ENCODE measurements at places on chromosomes 6 and 20.
A peak's percentile ranks its signal among the peaks of the same experiment; 100 is the strongest.

GRCh38 chr6:19432966-19433498 is 404.1 kb upstream of the ID4 start:
- no peak for DNase-seq
- H3K36me3 ChIP-seq = no peaks in the 10 kb centered on the region
- no peak overlapping the region for H3K27ac ChIP-seq
- H3K27me3 ChIP-seq = no peaks in the 10 kb centered on the region

DNA sequence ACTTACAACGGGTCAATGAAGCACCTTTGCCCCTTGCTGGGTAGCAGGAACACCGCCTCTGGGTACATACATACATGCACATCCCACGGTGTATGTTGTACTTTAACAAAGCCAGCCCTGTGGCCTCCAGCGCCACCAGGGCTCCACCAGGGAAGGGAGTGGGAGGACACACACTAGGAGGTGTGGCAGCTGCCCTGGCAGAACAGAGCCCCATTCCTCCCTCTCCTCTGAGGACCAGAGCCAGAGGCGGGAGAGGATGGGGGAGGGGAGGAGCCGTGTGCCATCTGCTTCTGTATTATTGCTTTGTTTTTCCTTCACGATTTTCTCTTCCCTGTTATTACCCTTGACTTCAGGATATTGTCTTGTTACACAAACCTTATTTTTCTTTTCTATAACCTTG is 105.8 kb upstream of the TRAF3IP2 start:
- no peak overlapping the region for H3K4me3 ChIP-seq
- peak; percentile 72 for DNase-seq
- H3K27ac ChIP-seq = no peak overlapping the region
- no peaks in the 10 kb centered on the region for H3K27me3 ChIP-seq

GRCh38 chr6:116277124-116277523 is 2.6 kb downstream of the TSPYL1 start:
- peaks cover 2% of the 10 kb centered on the region for H3K4me1 ChIP-seq
- DNase-seq = no peak
- no peaks in the 10 kb centered on the region for H3K27me3 ChIP-seq

GRCh38 chr6:10138917-10139316 is 276.0 kb downstream of the TFAP2A start:
- H3K36me3 ChIP-seq = no peaks in the 10 kb centered on the region
- no peak for DNase-seq
- H3K27ac ChIP-seq = no peak overlapping the region

DNA sequence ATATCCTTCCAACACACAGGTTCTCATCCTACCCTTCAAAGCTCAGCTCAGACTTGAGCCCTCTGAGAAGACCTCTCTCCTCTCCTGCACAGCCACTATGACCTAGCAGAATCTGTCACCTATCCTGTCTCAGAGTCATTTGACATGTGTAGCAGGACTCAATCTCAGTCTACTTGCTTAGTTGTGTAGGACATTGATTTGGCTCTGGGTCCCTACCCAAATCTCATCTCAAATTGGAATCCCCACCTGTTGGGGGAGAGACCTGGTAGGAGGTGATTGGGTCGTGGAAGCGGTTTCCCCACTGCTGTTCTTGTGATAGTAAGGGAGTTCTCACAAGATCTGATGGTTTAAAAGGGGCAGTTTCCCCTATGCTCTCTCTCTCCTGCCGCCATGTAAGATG is 297.9 kb downstream of the CD83 start:
- no peaks in the 10 kb centered on the region for H3K27me3 ChIP-seq
- DNase-seq = no peak
- H3K27ac ChIP-seq = no peak overlapping the region
- H3K4me1 ChIP-seq = no peaks in the 10 kb centered on the region

DNA sequence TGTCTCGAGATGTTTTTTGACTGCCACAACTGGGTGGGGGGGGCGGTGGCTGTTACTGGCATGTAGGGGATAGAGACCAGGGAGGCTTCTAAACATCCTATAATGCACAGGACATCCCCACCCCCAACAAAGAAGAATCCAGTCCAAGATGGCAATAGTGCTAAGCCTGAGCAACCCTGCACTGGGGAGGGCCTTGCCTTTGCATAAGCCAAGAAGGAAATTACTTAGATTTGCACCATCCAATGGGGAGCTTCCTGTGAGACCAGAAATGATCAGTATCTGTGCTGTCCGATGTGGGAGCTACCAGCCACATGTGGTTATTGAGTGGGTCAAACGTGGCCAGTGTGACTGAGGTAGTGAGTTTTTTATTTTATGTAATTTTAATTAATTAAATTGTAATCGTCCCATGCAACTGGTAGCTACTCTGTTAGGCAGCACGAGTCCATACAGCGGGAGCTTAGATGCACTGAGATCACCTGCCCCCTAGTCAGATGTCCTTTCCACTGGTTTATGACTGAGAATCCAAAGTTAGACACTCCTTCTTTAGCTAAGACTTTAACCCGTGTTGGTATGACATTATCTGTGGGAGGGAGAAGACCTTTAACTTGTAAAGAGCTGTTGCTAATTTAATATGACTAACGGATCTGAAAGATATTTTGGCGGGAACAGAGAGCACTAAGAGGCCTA is 97.4 kb upstream of the NEDD9 start:
- H3K27ac ChIP-seq = no peak overlapping the region
- H3K36me3 ChIP-seq = no peaks in the 10 kb centered on the region
- no peaks in the 10 kb centered on the region for H3K27me3 ChIP-seq
- H3K4me1 ChIP-seq = peaks cover 6% of the 10 kb centered on the region
- no peak for DNase-seq

GRCh38 chr6:39876826-39877225 is 57.4 kb downstream of the MOCS1 start:
- no peak overlapping the region for H3K27ac ChIP-seq
- H3K4me1 ChIP-seq = no peaks in the 10 kb centered on the region
- H3K27me3 ChIP-seq = no peaks in the 10 kb centered on the region
- DNase-seq = no peak

- no peaks in the 10 kb centered on the region for H3K36me3 ChIP-seq
- H3K27me3 ChIP-seq = no peaks in the 10 kb centered on the region
- peaks cover 4% of the 10 kb centered on the region for H3K4me1 ChIP-seq
- DNase-seq = no peak
These were observed 21.0 kb downstream of the SULF2 start for GRCh38 chr20:47764154-47764733.

- DNase-seq = no peak
- H3K36me3 ChIP-seq = no peaks in the 10 kb centered on the region
- no peaks in the 10 kb centered on the region for H3K27me3 ChIP-seq
- no peak overlapping the region for H3K27ac ChIP-seq
These were observed 24.0 kb upstream of the ARMH2 start for GRCh38 chr6:24822696-24823095.

DNA sequence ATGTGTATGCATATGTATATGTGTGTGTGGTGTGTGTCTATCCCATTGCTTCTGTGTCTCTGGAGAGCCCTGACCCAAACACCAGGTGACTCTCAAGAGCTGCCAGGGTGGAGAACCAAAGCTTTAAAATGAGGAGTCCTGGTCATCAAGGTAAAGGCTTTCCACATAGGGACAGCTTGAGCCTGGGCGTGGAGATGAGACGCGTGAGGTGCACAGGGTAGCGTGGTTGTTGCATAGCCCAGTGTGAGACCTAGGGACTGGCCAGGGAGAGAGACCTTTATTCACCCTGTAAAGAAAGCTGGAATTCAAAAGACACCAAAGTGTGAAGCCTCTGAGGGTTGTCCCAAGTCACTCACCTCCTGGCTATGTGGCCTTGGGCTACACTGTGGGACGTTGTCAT is 149.1 kb downstream of the SYCP2 start:
- H3K27ac ChIP-seq = no peak overlapping the region
- no peak overlapping the region for H3K4me3 ChIP-seq
- H3K36me3 ChIP-seq = no peaks in the 10 kb centered on the region
- H3K4me1 ChIP-seq = no peaks in the 10 kb centered on the region

GRCh38 chr6:148440877-148441453 is 98.3 kb downstream of the SASH1 start:
- H3K4me3 ChIP-seq = no peak overlapping the region
- DNase-seq = peak; percentile 60

GRCh38 chr6:130034378-130035146 is 16.2 kb downstream of the L3MBTL3 start:
- H3K27me3 ChIP-seq = no peaks in the 10 kb centered on the region
- no peaks in the 10 kb centered on the region for H3K4me1 ChIP-seq
- no peak for DNase-seq
- no peak overlapping the region for H3K27ac ChIP-seq
- H3K36me3 ChIP-seq = no peaks in the 10 kb centered on the region

DNA sequence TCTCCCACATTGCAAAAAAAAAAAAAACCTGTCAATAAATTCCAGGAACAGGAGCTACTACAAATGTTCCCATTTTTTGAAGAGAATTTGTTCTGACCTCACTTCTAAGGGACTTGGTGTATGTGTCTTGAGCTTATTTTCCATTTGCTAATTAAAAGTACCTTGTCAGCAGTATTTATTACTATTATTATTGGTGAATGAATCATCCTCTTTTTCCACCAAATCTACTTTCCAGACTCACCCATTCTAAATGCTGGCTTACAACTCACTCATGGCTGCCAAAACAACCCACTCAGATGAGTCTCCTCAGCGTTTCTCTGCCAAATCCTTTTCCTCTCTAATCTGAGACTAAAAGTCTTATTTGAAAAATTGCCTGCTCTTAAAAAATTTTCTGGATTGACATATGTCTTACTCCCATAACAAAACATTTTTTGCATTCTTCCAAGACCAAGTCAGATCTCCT is 33.2 kb upstream of the TASP1 start:
- no peaks in the 10 kb centered on the region for H3K27me3 ChIP-seq
- no peaks in the 10 kb centered on the region for H3K4me1 ChIP-seq
- no peak overlapping the region for H3K27ac ChIP-seq
- H3K36me3 ChIP-seq = no peaks in the 10 kb centered on the region
